Psoas muscle (tissue), 8 donors: ENCODE measurements at places on chromosomes 12 and 14.

DNA sequence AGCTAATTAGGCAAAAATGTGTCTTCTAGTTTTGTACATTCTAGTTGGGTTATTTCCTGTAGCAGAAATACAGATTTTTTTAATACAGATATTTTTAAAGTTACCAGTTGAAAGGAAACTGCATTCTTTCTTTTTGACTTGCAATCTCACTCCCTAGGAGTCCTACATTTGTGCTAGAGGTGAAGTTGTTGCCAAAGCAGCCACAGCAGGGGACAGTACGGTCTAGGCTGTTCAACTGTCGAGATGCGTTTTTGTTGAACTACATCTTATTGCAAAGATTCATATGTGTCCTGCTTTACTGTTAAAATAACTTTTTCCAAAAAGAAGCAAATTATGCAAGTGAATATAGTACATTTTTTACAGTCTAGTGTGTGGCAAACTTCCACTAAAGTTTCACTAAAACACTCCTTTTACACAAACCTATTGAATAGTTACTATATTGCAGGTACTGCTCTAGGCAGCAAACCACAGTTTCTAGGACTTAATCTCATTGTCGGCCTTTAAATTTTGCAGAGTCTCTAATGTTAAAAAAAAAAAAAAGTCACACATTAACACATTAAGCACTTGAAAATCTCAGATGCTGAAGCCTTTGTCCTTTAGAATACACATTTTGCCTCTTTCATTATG, 30.2 kb upstream of the SRGAP1 start:
- no peak for DNase-seq

DNA sequence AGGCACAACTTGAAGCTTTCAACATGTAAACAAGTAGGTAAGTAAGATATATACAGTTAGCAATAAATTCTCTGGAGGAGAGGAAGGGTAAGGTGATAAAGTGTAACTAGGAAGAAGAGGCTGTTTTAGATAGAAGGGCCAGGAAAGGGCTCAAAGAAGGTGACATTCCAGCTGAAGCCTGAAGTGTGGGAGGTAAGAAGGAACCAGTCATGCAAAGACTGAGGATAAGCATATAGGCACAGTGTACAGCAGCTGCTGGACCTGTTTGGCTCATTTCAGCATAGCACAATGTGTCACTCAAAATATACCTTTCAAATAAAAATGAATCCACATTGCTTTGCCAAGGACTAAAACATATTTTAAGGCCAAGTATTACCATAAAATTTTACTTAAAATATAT, 28.6 kb upstream of the ARL1 start:
- no peak for DNase-seq

DNA sequence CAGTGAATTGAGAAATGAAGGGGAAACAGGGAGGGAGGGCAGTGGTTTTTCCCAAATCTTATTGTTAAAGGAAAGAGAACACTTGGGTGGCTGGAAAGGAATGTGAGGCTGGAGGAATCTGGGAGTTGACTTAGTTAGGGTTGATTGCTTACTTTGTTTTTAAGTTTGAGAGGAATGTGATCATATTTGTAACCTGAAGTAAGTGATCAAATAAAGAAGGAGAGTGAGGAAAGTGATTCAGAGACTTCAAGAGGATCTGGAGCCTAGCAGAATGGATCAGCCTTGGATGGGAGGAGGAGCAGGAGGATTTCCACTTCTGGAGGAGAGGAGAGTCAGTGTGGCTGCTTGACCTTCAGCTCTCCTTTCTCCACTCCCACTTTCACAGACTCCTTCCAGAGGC, 6.0 kb upstream of the LRP6 start:
- no peak for DNase-seq

GRCh38 chr12:78209846-78210505, 379.3 kb downstream of the NAV3 start:
- no peak for DNase-seq

DNA sequence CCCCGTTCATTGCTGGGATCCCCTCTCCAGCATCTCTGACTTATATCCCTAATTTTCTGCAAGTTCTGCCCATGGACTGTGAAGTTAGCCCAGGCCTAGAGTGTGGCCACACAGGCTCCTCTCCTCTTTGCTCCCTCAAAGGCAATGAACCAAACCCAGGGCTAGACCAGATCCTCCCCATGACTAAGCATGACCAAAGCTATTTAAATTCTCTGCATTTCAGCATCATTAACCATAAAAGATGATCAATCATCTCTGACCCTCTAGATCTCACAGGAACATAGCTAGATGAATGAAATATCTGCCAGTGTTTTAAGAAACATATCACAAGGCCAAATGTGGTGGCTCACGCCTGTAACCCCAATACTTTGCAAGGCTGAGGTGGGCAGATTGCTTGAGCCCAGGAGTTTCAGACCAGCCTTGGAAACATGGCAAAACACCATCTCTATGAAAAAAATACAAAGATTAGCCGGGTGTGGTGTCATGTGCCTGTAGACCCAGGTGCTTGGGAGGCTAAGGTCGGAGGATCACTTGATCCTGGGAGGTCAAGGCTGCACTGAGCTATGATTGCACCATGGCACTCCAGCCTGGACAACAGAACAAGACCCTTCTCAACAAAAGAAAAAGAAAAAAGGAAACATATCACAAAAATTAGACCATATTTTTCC, 2.2 kb upstream of the KRT3 start:
- DNase-seq, result no peak

DNA sequence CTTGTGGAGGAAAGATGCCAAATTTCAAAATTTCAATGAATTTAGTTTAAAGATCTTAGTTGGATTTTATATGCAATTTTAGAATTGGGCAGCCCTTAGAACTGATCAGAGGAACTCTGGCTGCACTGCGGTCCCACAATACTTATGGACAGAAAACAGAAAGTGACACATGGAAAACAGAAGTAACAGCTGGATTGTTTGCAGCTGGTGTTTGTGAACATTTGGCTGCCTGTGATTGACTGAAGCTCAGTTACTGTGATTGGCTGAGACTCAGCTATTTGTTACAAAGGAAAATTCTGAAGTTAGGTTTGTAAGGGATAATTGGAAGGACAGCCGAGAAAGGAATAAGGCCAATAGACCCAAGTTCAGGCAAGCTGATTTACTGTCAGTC, 10.0 kb upstream of the KRT86 start:
- no peak for DNase-seq

DNA sequence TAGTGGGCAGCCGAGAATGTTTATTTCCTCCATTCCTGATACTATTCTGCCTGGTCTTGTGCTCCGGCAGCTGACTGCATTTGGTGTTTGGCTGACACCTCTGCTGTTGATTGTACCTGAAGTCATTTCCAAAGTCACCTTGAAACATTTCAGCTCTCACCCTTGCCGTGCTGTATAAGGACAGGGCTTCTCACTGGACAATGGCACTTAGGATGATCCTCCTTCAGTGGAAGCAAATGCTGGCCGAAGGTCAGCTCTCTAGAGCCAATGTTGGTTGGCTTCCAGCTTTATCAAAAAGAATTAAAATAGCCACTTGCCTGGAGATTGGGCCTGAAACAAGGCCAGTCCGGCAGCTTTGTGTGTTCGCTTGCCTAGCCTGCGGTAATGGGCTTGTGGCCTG, 44.0 kb downstream of the ACACB start:
- no peak for DNase-seq

DNA sequence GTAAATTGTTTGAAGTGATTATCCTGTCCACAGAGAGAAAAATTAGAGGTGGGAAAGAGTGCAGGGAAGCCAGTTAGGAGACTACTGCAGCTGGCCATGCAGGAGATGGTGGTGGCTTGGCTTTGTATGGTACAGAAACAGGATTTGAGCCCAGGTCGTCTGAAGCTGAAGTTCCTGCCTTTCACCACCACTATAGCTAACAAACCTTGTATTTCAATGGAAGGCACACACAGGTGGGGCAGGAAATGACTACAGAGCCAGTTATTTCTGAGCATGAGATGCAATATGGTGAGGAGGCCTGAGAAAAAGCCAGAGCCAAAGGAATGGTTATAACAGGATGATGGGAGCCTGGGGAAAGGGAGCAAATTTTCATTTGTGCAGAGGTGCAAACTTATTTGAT, 103.9 kb downstream of the BTG1 start:
- DNase-seq, result no peak

DNA sequence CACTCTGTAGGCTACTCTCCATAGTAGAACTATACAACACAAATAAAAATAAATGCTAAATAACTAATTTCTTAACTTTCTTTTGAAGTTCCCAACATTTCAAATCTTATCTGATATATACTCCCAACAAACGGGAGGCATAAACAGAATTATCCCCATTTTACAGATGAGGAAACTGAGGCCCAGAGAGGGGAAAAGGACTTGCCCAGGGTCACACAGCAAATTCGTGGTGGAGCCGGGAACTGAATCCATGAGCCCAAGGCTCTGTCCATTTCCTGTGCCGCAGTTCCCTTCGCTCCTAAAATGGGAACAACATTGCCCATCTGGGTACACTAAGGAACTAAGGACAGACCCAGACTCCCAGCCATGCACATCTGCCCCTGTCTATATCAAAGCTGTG, 12.2 kb downstream of the ZNF384 start:
- no peak for DNase-seq

DNA sequence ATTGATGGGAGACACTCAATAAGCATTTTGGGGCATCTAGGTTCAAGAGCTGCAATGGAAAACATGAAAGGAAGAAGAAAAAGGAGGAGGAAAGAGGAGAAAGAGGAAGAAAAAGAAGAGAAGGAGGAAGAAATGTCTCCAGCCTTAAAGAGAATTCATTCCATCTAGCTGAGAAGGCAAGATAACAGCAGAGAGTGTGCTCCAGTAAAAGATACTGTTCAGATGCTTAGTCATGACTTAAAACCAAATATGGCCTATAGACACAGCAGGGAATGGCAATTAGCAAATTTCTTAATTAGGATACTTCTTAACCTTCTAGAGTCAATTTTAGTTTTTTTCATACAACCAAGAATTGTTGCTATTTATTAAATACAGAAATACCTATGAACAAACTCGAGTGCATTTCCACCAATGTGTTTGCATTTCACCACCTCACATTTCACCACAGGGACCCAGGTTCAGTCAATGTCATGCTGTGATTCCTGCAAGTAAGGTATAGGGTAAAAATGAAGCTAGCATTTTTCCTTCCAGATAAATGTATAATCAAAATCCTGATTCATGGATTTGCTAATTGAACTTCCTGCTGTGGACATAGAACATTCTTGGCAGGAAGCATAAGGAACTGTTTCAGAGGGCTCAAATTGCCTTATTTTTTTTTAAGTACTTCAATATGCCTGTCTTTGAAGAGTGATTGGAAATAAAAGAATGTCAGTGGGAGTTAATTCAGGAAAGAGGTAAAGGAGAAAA, 177.8 kb downstream of the RPS29 start:
- DNase-seq, result no peak

GRCh38 chr14:73753887-73754795, 40.0 kb upstream of the PNMA1 start:
- DNase-seq, result no peak

- peak; percentile 95 for DNase-seq
Measured at GRCh38 chr12:6540181-6540877, 6.0 kb downstream of the GAPDH start.

DNA sequence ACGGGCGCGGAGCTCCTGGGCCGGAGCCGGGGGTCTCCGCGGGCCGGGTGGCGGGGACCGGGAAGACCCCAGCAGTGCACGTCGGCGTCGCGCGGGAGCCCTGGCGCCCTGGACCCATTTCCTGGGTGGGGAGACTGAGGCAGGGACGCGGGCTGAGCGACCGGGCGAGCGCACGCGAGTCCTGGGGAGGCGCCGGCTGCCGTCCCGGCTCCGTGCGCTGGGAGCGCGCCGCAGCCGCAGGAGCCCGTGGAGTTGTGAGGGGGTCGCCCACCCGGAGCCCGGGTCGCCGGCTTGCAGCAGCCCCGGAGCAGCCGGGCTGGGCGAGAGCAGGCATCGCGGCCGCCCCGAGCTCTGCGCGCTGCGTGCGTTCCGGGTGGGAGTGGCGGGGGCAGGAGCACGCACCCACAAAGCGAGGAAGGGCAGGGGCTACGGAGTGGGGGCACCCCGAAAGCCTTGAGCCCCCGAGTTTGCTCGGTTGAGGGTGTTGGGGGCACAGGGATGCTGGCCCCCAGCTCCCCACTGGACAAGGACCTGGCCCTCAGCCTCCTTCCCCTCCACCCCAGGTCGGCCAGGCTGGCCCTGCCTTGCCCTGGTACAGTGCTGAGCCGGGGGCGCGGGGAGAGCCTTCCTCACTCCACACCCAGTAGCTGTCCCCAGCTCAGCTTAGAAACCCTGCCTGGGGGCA, 620 bp downstream of the MMP17 start:
- no peak for DNase-seq

- no peak for DNase-seq
Measured at GRCh38 chr12:4190366-4191063, 83.0 kb upstream of the CCND2 start.

DNA sequence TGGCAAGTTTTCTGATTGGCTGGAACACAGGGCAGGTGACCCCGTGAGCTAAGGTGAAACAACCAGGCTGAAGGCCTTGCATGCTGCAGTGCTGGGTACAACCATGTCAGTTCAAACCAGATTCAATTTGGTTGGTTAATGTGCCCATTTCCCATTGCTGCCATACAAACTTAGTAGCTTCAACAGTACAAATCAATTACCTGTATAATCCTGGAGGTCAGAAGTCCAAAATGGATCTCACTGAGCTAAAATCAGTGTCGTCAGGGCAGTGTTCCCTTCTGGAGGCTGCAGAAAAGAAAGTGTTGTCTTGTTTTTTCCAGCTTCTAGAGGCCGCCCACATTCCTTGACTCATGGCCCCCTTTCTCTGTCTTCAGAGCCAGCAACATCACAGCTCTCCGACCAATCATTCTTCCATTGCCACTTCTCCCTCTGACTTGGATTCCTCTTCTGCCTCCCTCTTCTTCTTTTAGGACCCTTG, 221.7 kb downstream of the ZFP36L1 start:
- no peak for DNase-seq

DNA sequence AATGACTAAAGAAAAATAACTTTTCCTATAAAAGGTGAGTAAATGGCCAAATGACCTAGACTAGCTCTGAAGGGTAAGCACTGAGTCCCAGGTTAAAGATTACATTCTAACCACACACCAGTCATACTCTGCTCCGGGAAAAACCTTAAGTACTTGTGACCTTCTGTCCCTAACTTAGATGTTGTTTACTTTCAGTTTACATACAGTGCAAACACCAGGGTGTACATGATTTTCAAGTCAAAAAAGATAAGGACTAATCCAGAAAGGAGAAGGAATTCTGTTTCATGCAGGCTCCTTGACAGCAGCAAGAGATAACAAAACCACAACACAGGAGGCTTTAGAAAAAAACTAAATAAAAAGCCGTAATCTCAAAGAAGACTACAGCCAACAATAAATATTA, 174.2 kb downstream of the PPM1H start:
- DNase-seq, result no peak

DNA sequence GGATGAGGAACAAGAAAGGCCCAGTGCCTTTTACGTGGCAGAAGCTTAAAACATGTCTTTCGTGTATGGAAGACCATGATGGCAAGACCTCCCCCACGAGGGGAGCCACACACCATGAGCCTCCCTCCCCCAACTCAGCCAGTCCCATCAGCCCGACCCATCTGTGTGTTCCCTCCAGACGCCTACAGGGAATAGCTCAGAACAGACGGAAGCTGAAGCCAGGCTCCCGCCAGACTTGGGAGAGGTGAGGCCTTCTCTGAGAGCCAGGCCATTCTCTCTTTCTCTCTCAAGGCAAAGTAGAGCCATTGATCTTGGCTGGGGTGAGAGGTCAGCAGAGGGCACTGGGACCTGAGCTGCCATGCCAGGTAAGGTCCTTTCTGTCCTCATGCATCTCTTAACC, 9.5 kb downstream of the REM2 start:
- DNase-seq, result no peak
